ENCODE measurements at places on chromosomes 4 and X.

GRCh38 chr4:6281436-6282313, 12.0 kb downstream of the WFS1 start:
- DNase-seq, result no peak

DNA sequence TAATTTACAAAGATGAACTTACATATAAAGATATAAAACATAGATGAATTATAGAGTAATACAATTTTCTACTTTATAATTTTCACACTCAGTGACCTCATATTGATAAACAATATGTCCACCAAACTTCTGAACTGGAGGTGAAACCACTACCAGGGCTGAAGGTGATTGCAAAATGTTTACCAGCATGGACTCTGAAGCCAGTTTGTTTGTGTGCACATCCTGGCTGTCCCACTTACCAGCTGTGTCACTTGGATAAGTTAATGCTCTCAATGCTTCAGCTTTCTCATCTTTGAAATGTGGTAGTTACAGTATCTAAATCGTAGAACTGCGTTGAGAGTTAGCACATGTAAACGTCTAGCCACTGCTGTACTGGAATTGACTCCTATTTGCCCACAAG, 392.6 kb downstream of the HNRNPD start:
- DNase-seq, result no peak

GRCh38 chrX:110584083-110584482, 211.5 kb downstream of the CHRDL1 start:
- no peak for DNase-seq

DNA sequence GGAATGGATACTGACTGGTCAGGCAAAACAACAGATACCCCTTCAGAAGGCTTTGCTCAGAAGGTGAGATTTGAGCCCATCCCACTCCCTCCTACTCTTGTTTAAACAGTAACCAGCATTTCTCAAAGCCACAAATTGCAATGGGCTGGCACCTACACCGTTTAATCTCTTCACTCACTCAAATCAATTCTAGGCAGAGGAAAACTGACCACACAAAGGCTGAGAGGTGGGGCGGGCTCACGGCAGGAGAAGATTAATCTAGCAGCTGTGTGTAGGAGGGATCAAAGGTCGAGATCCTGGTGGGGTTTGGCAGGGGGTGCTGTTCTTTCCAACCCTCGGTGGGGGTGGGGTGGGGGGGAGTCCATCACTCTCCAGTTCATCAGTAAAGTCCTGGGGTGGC, 622.4 kb downstream of the BCOR start:
- DNase-seq, result no peak

DNA sequence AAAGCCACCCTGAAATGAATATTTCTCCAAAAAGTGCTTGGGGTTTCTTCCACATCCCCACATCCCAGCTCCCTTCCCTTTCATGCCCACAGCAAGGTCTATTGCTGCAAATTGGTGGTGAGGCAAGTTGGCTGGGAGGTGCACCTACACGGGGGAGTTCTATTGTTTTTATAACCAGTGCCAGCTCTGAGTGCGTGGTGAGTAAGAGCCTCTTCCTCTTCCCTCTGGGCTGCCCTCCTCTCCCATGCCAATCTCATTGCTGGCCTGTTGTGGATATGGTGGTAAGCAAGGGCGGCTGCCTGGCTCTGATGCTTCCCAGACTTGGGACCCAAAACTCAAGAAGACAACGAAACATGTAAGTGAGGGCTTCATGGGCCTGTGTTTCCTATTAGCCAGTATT, 204.3 kb downstream of the SHROOM3 start:
- no peak for DNase-seq

DNA sequence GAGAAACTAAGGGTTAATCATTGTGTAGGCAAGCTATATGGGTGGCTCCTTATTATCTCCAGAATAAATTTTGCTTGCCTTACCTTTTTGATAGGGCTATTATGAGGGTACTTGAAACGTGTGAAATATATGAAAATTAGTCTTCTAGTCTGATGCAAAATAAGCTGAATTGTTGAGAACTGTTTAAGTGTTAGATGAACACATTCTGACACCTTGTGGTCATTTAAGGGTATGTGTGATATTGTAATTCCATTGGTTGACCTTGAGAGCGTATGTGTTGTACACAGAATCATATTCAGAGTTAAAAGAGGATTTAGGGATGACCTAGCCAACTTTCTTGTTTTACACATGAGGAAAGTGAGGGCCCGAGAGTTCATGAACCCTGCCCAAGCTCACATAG, 44.6 kb upstream of the LINC00632 start:
- DNase-seq, result peak; percentile 45

DNA sequence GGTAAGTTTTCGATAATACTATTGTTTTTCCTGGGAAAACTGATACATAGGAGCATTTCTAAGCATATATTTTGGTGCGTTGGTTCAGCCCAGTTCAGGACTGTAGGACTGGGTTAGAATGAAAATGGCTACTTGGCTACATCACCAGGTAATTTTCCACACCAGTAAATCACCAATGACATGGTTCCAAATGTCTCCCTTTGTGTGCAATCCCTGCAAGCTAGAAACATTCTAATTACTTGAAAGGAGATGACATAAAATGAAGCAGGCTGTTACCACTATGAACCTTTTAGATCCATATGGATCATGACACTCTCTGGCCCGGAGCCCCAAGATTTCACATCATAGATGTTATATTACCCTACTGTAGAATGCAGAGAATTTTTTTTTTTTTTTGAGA, 577.4 kb upstream of the FTHL17 start:
- DNase-seq, result no peak

DNA sequence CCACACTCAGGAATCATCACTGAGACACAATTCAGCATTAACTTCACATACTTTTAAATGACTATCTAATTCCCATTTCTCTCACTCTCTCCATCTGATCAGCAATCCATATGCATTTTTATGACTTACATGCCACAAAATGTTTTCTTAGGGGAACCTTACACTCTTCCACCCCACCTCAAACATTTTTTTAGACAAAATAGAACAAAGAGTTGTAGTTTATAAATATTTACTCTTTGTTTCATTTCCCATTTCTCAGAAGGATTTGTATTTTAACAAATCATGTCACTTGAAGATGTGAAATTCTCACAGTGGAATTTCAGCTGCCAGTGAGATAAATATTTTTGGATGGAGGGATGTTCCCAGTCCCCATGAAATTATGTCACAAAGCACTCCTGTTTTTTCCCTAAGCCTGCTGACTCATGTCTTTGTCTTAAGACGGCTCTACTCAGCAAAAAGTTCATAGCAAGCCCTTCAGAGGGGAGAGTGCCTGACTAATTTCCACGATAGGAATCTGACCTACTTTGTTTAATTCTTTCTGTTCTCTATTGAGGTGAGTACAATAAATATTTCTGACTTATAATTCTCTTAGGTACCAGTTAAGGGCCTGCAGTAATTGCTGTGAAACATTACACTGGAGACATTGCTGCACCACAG, 257.7 kb downstream of the THOC2 start:
- DNase-seq, result no peak

DNA sequence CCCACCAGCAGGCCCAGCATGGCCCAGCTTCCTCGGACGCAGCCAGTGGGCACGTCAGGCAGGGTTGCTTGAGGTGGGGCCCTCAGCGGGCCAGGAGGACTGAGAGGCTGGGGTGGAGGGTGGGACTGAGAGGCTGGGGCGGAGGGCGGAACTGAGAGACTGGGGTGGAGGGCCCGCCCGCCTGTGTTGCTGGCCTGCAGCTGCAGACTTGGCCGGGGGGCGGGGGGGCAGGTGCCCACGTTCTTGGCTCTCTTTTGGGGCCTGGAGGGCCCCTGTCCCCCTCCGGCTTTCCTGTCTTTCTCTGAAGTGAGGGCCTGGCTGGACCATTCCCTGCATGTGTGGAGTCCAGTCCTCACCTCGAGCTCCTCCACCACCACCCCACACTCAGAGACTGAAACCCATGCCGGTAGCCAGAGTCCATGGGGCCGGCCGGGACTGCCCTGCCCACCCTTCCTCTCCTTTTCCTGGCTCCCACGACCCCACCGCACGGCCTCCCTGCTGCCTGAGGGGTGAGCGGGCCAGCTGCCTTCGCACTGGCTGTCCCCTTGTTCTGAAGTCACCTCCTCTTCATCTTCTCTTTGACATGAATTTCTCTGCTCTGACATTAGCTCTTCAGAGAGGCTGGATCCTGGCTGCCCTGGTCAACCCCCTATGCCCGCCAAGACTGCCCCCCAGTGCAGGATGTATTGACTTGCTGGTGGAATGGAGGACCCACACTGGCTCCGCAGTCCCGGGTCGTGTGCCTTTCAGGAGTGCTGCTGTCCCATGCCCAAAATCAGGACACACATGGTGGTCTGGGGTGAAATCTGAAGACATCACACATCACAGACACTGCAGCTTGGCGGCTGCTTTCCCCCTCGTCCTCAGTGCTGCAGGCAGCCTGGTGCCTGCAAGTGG, 10.1 kb upstream of the NKX1-1 start:
- no peak for DNase-seq

DNA sequence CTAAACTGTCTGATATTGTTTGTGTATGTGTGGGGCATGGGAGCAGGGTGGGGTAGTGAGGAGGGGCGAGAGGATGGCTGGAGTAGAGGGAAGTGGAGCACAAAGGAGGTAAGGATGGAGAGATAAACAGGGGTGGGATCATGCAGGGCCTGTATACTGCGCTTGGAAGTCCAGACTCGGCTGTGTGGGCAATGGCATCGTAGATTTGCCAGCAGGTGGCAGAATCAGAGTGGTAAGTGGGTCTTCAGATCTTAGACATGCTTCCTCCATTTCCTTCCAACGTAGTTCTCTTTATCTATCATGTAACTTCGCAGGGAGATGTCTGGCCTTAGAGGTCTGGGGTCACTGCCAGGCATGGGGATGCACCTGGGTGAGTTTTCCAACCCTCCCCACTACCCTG, 155.5 kb downstream of the PDGFRA start:
- DNase-seq, result peak; percentile 46

- DNase-seq, result no peak
Measured at GRCh38 chr4:185904381-185904780, 92.4 kb upstream of the SORBS2 start.

DNA sequence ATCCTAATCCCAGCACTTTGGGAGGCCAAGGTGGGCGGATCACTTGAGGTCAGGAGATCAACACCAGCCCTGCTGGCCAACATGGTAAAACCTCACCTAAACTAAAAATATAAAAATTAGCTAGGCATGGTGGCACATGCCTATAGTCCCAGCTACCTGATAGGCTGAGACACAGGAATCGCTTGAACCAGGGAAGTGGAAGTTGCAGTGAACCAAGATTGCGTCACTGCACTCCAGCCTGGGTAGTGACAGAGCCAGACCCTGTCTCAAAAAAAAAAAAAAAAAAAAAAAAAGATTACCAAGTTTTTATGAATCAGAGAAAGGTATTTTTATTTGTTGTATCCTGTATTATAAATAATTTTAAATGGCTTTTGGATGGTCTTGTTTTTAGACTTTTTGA, 15.1 kb downstream of the TRAPPC11 start:
- no peak for DNase-seq

- DNase-seq, result peak; percentile 65
Measured at GRCh38 chr4:113383111-113383785, 333.8 kb downstream of the ANK2 start.

GRCh38 chr4:68272860-68273259, 27.4 kb upstream of the TMPRSS11B start:
- no peak for DNase-seq

DNA sequence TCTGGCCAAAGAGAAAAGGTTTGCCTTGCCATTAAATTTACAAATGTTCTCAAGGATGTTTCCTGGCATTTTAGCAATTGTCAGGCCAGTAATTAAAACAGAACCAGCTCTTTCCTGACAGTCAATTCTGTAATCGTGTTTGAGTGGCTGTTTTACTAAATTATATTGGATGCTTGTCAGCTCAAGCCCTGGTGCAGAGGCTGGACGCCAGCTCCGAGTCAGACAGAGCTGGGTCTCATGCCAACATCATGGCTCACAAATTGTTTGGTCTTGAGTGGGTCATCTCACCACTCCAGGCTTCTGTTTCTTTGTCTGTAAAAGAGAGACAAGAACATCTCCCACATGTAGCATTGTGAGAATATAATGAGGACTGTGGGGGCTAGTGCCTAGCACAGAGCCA, 190.3 kb upstream of the PSAPL1 start:
- no peak for DNase-seq

GRCh38 chrX:57905141-57905540, 5.1 kb downstream of the ZXDA start:
- DNase-seq, result no peak

DNA sequence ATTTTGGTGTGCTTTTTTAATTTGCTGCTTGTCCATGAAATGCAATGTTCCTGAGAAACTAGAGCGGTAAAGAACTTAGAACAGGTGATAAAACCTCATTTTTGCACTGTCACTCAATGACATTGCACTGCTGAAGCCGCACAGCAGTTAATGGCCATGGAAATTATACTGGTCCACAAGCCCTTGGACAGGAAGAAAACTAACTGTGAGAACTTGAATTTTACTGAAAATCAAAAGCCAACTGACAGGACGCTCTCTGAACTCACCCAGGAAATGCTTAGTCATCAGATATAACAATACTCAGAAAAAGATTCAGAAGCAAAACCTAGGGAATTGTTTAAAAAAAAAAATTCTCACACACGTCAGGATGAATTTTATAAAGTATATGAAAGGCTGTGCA, 246.4 kb upstream of the SLC7A11 start:
- no peak for DNase-seq

DNA sequence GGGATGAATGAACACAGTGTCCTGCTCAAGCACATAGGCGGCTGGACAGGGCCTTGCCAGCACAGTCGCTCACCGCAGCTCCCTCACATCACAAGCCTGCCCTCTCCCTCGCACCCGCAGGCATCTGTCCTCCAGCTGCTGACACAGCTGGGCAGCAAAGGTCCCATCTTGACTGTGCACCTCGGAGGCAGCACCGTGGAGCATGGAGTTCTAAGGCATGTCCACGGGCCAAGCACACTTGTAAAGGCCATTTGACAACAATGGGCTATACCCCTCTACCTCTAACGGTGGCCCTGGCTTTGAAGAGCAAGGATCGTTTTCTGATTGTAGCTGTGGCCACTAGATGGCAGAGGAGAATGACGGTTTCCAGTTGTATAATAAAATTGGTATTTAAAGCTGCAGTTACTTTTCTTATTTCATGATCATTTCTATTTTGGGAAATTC, 53.8 kb downstream of the APLN start:
- no peak for DNase-seq

DNA sequence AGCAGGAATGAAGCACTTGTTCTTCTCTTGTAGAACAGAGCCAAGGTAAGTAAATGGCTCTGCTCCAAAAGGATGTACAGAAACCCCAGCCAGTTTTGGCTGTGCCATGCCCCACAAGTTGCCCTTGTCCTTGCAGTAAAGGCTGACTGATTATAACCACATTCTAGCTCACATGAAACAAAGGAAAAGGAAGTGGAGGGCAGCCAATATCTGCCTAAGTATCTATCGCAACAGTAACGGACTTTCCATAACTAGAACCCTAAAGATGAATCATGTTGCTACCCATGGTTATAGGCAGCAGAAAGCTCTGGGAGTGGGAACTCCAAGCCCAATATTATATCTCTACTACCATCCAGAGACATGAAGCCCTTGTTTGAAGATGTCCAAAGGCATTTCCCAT, 95.7 kb downstream of the COMMD8 start:
- DNase-seq, result no peak

GRCh38 chr4:7769396-7770223, 170.1 kb downstream of the AFAP1 start:
- no peak for DNase-seq

GRCh38 chrX:66914080-66914479, 275.2 kb upstream of the EDA2R start:
- peak; percentile 5 for DNase-seq
